Left colon (tissue), 2 donors: ENCODE measurements at places on chromosomes 12 and 14. TPM values are rescaled to one million over a fixed set of nuclear protein-coding genes. Genes with fewer than 3 reads are reported as not detected.

DNA sequence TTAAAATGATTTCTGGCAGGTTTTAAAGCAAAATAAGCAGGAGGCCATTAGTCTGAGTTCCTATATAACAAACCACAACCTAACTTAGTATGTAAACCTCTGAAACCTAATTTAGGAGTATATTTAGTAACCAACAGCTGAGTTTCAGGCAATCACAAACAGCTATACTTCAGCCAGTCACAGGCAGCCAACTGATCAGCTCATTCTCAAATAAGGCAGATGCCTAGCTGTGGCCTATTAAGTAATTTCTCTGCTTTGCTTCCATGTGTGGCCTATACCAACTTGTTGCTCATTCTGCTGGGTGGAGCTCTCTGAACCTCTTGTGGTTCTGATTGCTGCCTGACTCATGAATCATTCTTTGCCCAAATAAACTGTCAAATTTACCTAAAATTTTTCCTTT lies 408.9 kb upstream of the FBXO33 start:
- no peak for DNase-seq

The FICD gene
- total RNA-seq, result 5.3 TPM

The IFI27L1 gene
- 33.9 TPM for total RNA-seq

DNA sequence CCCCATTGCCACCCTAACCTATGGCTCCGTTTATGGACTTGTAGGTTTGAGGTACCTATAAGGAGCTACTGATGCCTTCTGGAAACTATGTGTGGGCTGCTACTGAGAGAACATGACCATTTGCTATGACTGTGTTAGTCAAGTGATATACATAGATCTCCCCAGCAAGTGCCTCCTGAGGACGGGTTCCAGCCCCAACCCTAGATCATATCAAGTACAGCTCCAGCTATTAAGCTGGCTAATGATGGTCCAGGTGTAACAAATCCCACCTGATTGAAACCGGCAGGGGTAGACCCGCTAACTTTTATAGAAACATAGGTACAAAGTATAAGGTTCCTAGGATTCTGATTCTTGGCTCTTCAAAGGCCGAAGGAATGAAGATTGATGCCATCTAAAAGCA lies 23.7 kb downstream of the NINJ2 start:
- no peak for DNase-seq

- no peak for DNase-seq
Measured at GRCh38 chr12:100986595-100987547, 192.3 kb downstream of the ANO4 start.

The SYT10 gene
- total RNA-seq, result 0.31 TPM

The IFNG-AS1 gene
- total RNA-seq, result not detected

GRCh38 chr14:100741966-100742365 lies 15.3 kb downstream of the DLK1 start:
- DNase-seq, result no peak

DNA sequence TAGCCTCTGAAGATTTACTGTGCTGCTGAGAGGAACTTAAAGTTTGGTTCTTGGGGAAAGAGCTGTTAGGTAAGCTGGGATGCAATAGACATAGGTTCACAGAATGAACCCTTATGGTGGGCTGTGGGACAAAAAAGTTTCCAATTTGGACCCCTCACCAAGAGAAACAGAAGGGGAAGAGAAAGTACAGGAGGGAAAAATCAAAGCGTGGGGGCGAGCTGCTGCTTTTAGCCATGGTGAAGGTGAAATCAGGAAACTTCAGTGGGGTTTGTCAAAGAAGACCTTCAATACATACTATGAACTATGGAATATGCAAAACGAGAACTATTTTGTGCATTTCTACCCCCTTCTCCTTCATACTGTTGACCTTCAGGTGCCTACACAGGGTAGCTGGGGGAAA lies 10.6 kb upstream of the NINJ2 start:
- DNase-seq, result no peak

DNA sequence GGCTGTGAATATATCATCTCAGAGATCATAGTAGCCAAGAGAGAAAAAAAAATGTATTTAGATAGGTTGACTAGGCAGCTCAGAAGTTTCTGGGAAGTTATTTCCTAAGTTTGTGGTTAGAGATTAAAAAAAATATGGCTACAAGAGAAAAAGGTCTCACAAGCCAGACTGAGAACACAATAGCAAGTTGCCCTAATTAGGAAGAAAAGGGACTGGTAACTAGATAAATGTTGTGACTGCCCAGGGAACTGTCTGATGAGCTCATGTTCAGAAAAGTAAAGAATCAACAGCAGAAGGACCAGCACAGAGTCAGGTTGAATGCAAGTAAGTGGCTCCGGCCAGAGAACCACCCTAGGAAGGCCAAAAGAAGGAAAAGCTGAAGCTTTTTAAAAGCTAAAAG lies 256.6 kb downstream of the PRKD1 start:
- no peak for DNase-seq

The ASB2 gene
- 13.7 TPM for total RNA-seq

DNA sequence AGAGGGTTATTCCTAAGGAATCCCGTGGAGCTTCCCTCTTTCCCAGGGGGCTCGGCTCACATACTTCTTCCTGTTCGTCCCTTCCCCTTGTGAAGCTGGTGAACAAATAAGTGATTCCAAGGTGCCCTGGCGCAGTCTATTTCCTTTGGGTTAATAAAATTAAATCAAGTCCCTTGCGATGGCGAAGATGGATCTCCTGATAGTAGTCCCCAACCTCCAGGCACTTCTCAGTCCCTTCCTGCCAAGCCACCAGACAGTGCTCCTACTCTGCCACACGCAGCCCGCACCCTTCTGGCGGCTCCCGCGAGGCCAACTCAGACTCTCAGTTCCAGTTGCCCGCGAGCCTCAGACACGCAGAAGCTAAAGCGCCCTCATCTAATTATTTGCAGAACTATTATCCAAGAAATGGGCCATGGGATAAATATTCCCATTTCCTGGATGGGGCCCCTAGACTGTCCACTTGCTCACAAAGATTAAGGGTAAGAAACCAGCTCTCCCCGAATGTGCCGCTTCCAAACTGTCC lies 2.4 kb upstream of the SIX6 start:
- no peak for DNase-seq

- no peak for DNase-seq
Measured at GRCh38 chr12:120971299-120972180, 6.8 kb upstream of the HNF1A start.

The GLIPR1L1 gene
- total RNA-seq, result not detected
